Midbrain (tissue), 1 donor: ENCODE measurements at places on chromosomes 1 and 21.

DNA sequence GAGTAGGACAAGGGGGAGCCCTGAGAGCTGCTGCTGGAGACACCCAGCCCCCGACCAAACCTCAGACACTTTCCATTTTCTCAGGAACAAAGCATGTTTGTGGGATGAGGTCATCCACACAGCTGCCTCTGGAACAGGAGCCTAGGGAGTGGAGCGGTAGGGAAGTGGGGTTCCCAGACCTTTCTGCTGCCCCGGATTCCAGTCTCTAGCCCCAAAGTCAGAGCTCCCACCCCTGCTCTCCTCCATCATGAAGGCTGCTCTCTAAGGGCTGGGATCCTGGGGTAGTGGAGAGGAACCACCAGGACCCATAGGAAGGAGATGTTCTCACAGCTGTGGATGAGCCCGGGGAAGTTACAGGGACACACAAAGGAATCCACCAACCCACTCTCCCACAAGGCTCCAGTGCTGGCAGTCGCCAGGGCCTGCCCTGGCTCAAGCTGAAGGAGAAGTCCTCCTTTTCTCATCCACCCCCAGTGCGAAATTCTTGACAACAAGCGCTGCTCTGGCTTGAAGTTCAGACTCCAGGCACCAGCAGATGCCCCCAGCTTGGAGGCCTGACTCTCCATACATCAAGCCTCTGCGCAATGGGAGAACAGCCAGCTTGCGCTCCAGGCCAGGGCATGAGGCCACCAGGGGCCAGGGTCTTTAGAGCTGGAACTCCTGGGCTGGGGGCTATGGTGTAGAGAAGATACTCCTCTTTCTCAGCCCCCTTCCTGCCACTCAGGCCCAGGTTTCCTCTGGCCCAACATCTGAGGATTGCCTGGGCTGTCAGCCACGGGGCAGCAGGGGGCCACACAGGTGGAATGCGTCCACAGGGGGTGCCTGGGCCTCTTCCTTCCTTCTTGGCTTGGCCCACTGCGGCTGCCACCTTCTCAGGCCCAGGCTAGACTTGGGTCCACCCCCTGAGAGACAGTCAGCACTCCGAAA, 4.5 kb downstream of the FHL3 start:
- DNase-seq, result no peak

- DNase-seq, result no peak
These were observed 62.8 kb upstream of the NGF start for GRCh38 chr1:115400891-115401290.

DNA sequence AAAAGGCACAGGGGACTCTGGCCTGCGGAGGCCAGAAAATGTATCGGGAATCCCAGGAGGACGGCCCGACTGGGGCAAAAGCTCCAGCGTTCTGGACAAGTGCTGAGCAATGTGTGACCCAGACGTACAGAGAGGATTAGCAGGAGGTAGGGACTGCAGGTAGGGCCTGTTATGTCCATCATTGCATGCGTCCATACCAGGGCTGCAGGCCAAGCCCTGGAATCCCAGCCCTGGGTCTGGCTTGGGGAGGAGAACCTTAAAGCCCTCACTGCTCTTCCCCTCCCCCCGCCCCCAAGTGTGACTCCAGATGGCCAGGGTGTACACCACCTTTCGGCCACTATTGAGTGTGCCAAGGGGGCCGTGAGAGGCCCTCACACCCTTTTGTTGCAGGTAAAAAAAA, 2.0 kb downstream of the RNF207 start:
- no peak for DNase-seq

- no peak for DNase-seq
These were observed 1.5 kb downstream of the AKIRIN1 start for GRCh38 chr1:38992412-38993111.

DNA sequence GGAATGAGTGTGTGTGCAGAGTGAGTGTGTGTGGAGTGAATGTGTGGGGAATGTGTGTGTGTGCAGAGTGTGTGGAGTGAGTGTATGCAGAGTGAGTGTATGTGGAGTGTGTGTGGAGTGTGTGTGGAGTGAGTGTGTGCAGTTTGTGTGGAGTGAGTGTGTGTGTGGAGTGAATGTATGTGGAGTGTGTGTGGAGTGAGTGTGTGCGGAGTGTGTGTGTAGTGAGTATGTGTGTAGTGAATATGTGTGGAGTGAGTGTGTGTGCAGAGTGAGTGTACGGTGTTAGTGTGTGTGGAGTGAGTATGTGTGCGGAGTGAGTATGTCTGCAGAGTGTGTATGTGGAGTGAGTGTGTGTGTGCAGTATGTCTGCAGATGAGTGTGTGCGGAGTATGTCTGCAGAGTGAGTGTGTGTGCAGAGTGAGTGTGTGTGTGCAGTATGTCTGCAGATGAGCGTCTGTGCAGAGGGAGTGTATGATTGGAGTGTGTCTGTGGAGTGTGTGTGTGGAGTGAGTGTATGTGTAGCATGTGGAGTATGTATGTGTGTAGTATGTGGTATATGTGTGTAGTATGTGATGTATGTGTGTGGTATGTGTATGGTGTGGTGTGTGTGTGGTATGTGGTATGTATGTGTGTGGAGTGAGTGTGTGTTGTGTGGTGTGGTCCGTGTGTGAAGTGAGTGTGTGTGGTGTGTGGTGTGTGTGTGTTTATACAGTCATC, 59.7 kb upstream of the CLDN14 start:
- no peak for DNase-seq
